Psoas muscle (tissue), 8 donors: ENCODE measurements at places on chromosomes 7 and 10. TPM values are rescaled to one million over a fixed set of nuclear protein-coding genes. Genes with fewer than 3 reads are reported as not detected.

The BLNK gene
- polyA plus RNA-seq: 0.15 TPM

GRCh38 chr10:126749015-126749655 is 78.6 kb upstream of the C10orf90 start:
- DNase-seq: peak; percentile 51

DNA sequence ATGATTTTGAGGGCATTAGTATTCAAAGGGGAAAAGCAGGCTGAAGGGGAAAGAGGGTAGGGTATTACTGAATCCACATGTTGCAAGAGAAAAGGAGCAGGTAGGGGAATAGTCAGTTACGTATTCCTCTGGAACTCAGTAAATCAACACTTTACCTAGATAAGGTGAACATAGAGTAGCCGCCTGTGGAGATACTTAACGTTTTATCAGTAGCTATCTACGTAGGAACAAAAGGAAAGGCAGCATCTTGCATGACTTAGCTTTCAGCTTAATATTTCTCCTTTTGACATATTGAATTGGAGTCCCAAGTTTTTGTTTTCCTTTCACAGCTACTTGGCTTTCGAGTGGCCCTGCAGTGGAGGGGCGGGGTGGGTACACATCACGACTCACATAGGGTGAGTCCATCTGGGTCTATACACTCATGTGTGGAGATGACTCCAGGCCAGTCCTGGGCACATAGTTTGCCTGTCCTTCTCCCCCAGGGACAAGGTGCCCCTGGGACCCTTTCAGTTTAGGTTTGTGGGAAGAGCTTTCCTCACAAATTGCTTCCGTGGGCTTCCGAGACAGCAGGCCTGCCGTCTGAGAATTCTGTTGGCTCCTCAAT is 48.1 kb downstream of the CCNY start:
- DNase-seq: no peak

The ZWINT gene
- 2.3 TPM for polyA plus RNA-seq

DNA sequence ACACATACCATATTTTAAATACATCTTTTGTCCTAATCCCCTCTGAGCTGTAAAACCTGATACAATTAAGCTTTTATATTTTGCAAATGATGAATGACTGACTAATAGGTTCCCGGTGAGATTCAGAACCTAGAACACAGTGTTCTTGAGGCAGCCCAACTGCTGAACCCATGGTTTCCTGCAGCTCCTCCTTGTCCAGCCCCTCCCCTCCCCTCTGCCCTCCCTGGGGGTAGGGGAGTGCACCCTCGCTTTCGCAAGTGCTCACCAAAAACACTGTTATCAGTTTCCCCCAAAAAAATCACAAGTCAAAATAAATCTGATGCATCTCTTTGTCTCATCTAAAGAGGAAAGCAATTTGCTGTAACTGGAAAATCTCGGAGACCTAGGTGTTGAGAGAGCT is 602.8 kb downstream of the KCNMA1 start:
- no peak for DNase-seq

DNA sequence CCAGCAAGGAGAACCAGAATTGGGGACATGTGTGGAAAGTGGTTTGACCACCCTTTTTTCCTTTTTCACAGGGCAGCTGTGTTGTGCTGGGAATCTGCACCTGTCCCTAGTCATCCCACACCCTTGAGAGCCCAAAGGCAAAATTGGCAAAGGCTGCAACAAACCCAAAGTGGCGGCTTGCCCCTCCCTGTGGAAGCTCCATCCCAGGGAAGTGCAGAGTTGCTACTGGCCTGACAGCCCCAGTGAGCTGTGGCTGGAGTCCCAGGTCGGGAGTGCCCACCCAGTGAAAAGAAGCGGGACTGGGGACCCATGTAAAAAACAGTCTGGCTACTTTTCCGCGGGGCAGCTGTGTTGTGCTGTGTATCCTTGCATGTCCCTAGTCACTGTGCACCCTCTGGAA is 109.1 kb upstream of the GRM3 start:
- no peak for DNase-seq

The KLF14 gene
- 0.48 TPM for polyA plus RNA-seq

The DOCK1 gene
- 2.4 TPM for polyA plus RNA-seq

DNA sequence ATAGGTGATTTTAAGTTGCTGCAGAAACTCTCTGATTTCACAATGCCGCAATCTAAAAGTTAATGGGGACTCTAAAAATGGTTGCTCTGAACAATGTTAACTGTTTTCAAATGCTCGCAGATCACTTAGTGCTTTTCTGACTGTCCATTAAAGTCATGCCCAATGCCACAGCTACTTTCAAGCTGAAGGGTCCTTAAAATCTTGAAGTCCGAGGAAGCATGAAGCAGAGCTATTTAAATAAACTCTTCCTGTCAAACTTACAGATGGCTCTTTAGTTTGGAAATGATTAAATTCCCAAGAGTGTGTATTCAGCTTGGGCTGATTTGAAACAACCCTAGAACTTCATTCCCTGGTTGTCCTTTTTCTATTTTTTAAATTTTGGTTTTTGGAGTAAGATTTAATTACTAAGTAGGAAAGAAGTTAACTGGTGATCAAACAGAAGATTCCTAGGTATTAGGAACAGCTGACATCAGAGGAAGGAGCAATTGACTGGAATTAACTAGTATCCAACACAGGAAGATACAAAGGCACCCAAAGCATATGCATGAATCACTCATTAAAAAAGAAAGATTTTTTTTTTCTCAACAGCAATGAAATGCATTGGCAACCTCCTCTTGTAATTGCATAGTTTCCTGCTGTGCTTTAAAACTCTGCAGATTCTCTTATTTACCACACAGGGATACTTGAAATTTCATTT is 105.1 kb downstream of the NRP1 start:
- DNase-seq: no peak

DNA sequence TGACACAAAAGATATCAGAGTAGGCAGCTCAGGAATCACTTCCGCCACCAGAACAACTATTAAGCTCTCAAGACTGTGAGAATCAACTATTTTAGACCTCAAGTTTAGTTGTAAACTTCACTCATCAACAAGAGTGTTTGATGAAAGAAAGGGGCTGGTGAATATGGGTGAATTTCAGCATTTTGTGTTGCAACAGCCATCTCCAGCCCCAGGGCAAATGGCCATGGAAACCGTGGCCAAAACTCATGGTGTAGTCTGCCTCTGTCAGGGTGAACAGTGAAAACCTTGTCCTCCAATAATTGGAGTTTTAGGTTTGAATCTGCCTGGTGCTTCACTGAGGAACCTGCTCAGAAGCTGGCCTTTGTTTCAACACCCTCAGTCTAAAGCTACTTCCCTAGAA is 60.0 kb downstream of the POLR1F start:
- no peak for DNase-seq

- DNase-seq: no peak
Observed at GRCh38 chr7:135286876-135287275, 53.2 kb downstream of the STRA8 start.

- no peak for DNase-seq
Observed at GRCh38 chr10:104268405-104268712, 625 bp upstream of the GSTO2 start.

The FAM25G gene
- not detected for polyA plus RNA-seq

GRCh38 chr7:5773661-5774086 is 7.8 kb downstream of the RNF216 start:
- DNase-seq: no peak

DNA sequence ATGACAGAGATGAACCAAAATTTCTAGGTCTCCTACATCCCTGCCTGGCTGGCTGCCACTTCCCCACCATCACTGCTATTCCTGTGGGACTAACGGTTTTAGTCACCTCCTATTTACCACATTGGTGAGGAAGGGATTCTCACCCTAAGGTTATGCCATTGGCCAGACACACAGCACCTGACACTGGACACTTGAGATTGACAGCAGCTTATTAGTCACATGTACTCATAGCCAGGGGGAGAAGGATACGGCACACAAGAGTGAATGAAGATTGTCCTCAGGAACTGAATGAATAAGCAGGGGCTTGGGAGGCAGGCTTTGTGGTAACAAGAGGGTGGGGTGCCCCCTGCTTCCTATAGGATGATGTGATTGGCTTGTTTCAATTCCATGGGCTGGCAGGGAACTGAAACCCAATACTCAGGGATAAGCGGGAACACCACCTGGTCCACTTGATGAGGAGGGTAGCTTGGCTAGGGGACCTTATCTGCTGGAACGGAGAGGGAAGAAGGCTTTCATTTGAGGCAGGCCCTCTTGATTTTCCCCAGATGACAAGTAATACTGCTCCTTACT is 99.0 kb downstream of the SPAG6 start:
- no peak for DNase-seq
